ENCODE measurements at places on chromosomes 12 and 14.

DNA sequence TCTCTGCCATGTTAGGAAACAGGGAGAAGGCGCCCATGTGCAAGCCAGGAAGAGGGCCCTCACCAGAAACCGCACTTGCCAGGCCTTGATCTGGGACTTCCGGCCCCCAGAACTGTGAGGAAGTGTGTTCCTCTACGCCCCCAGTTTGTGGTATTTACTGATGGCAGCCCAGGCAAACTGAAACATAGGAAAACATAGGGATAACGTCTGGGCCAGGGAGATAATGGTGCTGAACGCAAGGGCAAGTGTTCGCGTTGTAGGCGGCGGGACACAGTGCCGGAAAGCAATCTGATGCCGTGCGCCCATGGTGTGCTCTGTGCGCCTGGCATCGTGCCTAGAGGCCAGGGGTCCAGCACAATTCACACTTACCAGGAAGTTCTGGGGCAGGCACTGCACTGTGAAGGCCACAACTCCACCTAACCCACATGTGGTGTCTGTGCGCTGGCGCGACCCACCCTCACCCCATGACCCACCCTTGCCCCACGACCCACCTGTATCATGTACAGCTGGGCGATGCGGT lies 53.6 kb downstream of the ARL6IP4 start:
- DNase-seq, result no peak

DNA sequence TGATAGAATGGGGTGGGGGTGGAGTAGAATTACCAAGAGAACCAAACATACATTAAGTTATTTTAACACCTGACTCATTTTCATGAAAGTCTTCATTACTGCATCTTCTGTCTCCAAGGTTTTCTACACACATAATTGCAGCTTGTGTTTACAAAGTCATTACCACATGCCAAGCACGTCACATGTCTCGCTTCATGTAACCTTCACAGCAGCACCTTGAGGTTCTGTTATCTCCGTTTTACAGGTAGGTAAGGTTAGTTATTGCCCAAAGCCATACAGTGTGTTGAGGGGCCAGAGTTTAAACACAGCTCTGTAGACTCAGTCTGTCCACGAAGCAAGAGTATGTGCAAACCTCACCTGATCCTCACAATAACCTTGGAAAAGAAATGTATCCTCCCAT lies 64.3 kb upstream of the RBM19 start:
- no peak for DNase-seq

- DNase-seq, result no peak
Observed at GRCh38 chr14:35965400-35965799, 139.3 kb downstream of the BRMS1L start.

- no peak for DNase-seq
Observed at GRCh38 chr12:87667378-87667777, 361.8 kb downstream of the C12orf50 start.

- no peak for DNase-seq
Observed at GRCh38 chr14:79549515-79549914, 661.8 kb downstream of the DIO2 start.

GRCh38 chr14:79627058-79627457 lies 584.2 kb downstream of the DIO2 start:
- DNase-seq, result no peak

- no peak for DNase-seq
Observed at GRCh38 chr14:77638771-77639171, 22.3 kb upstream of the SPTLC2 start.
